ENCODE measurements at places on chromosomes 4 and X.

GRCh38 chr4:182063651-182064050 lies 179.6 kb upstream of the TENM3 start:
- DNase-seq: no peak

- DNase-seq: no peak
Measured at GRCh38 chr4:18981234-18981615, 959.7 kb upstream of the LCORL start.

- no peak for DNase-seq
Measured at GRCh38 chr4:175308236-175308635, 390.1 kb downstream of the ADAM29 start.

DNA sequence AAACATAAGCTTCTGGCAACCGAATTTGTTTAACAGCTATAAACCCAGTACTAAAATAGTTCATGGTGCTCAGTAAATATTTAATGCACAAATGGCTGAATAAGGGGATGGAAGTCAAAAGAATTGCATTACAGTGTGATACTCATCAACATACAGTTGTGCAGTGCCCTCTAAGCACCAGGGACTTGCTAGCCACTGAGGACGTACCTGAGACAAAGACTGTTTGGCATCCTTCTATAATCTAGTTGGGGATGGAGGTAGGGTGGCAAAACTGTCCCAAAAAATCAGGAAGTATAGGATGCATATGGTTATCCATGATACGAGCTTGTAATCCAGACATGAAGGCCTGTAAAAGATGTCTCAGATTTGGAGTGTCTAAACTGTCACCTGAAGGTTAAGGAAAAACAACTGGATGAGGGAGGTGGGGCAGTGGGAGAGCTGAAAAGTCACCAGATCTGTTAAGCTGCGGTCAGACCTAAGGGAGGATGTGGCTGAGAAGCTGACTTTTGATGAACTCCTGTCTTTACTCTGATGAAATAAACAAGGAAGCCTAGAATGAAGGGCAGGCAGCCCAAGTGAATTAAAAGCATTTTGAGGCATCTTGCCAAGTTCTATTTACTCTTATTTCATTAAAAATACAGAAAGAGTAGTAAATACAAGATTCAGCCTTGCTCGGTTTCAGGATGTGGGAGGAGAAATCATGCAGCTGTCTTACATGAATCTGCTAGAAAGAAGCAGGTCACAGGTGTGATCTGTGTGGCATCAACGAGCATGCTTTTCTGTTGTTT lies 12.0 kb upstream of the CD38 start:
- peak; percentile 61 for DNase-seq

GRCh38 chrX:11768039-11768438 lies 10.0 kb downstream of the MSL3 start:
- DNase-seq: no peak

DNA sequence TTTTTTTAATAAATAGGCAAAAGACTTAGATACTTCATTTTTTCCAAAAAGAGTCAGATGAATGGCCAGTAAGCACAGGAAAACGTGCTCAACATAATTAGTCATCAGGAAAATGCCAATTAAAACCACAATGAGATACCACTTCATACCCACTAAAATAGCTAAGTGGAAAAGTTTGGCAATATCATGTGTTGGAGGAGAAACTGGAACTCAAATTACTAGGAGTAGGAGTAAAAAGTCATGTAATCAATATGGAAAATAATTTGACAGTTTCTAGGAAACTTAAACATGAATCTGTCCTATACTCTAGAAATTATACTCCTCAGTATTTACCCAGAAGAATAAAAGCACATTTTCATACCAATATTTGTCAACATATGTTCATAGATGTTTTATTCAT lies 449.8 kb downstream of the INPP4B start:
- no peak for DNase-seq

DNA sequence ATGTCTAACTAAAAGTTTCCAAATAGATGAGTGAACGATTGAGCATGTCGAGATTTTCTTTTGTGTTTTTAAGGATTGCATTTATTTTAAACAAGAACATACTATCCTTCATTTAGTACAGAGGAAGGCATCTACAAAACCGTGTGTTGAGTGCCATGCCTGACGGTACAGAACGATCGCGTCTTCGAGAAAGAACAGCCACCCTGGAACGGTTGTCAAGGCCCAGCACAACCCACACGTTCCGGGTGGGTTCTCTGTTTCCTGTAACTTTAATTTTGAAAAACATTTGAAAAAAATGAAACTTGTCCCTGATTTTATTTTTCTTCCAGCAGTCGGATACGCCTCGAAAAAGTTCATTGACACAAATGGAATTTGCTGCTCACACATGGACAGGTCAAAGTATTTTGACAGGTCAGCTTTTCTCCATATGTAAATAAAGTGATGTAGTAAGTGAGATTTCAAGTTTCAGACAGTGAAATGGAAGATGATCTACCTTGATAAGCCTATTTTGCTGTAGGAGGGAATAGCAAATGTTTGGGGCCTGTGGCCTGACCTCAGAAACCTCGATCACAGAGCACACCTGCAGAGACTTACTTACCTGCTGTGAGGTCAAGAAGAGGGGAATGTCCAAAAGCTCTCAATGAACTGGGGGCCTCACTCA lies 24.4 kb upstream of the CYP4V2 start:
- no peak for DNase-seq

Measured in CD4-positive, alpha-beta T cell treated with Interferon alpha-2 for 1 hour (primary cell).